ENCODE measurements at places on chromosomes 7 and 10.

- no peak for DNase-seq
These were observed 362.5 kb upstream of the PCDH15 start for GRCh38 chr10:55163388-55163979.

GRCh38 chr7:94635687-94636086, 20.2 kb downstream of the SGCE start:
- no peak for DNase-seq

DNA sequence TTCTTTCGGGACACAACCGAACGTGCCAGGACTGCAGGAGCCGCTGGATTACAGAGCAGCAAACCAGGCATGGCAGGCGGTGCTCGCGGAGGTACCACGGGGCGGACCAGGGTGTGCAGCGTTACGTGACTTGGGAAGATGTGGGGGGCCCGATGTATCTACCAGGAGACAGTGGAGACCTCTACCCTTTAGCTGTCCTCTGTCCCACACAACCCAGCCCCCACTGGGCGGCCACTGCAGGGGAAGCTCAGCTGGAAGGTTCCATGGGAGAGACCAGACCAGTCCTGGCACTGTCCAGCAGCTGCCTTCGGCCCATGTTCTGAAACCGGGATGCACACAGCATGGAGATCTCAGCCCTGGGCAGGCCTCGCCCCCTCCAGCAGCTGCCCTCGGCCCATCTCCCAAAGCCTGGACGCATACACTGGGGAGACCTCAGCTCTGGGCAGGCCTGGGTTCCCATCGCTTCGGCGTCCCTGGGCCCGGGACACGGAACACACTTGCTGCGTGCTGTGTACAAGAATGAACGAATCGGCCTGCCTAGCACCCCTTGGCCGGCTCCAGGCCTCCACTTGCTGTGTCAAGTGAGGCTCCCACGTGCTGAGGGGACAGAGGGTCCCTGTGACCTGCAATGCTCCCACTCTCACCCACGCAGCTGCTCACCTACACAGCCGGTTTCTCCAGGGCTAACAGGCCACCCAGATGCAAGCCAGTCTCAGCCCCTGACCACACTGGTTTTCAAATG, 177.4 kb downstream of the ELFN1 start:
- DNase-seq: no peak

DNA sequence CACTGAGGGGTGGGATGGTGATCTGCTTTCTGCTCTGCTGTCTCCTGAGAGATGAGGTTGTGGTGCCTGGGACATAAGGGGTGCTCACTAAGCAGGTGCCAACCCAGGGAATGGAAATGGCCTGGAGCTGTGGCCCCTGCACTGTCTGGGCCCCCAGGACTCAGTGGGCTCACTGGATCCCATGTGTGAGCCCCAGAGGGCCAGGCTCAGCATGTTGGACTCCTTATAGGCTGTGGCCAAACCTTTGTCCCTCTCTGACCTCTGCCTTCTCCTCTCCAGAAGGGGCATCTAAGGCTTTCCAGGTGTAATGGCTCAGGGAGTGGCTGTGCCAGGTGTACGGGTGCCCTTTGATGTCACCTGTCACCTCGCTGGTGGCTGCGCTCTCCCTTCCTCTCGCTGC, 56.4 kb downstream of the NEUROG3 start:
- no peak for DNase-seq

GRCh38 chr7:45224832-45225231, 67.2 kb downstream of the RAMP3 start:
- no peak for DNase-seq

GRCh38 chr7:100185726-100186125, 8.0 kb downstream of the STAG3 start:
- DNase-seq: no peak

DNA sequence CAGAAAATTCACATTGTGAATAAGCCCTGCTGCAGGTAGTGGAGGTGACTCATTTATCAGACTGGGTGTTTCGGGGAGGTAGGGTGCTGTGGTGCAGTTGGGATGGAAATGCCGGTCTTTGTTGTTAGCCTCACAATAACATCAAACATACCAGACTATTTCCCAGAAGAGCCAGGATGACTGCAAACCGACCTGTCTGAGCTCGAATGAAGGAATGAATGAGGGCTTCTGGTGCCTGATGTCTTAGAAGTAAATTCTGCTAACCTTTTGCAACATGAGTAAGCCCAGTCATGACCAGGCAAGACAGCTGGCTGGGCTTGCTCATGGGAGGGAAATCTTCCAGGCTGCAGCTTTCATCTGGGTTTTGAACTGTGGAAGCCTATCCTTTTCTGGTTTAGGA, 2.4 kb upstream of the VDAC2 start:
- DNase-seq: no peak

GRCh38 chr10:34941471-34942357, 126.6 kb upstream of the PARD3 start:
- no peak for DNase-seq

DNA sequence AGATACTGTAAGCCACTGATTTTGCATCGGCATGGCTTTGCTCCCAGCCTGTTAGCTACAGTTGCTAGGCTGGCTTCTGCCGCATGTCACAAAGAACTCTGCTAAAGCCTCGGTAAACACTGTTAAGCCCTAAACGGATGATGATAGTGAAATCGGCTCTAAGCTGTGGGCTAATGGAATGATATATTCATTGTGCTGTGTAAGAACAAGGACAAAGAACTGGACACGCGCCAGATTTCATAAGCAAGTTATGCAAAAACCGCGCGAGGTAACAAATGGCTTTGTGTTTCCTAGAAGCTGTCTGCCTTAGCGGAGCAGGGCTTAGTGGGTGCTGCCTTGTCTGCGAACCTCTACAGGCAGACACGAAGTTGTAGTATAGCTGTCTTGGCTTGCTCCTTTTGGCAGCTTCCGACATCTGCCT, 331.3 kb upstream of the COBL start:
- DNase-seq: no peak

- no peak for DNase-seq
These were observed 59.6 kb downstream of the BLNK start for GRCh38 chr10:96211764-96212163.

DNA sequence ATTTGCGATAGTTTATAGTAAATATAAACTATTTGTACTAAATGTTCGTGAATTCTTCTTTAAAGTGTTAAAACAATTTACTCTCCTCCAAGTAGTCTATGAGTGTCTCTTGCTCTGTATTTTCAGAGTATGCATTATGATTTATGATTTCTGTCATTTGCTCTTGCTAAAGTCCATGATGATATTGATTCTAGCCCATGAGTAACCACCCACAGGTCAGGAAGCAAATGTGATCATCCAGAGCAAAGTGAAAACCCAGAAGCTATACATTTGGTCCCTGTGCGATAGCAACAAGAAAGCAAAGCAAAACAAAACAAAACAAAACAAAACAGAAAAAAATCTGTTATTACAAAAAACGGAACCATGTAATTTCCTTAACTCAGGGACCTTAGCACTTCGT, 225.9 kb downstream of the HDAC9 start:
- no peak for DNase-seq

- no peak for DNase-seq
These were observed 6.5 kb downstream of the SVIL start for GRCh38 chr10:29628311-29628710.

- no peak for DNase-seq
These were observed 20.5 kb downstream of the DKK1 start for GRCh38 chr10:52334595-52334994.

- DNase-seq: no peak
These were observed 189.8 kb downstream of the DPP6 start for GRCh38 chr7:154241988-154242387.

DNA sequence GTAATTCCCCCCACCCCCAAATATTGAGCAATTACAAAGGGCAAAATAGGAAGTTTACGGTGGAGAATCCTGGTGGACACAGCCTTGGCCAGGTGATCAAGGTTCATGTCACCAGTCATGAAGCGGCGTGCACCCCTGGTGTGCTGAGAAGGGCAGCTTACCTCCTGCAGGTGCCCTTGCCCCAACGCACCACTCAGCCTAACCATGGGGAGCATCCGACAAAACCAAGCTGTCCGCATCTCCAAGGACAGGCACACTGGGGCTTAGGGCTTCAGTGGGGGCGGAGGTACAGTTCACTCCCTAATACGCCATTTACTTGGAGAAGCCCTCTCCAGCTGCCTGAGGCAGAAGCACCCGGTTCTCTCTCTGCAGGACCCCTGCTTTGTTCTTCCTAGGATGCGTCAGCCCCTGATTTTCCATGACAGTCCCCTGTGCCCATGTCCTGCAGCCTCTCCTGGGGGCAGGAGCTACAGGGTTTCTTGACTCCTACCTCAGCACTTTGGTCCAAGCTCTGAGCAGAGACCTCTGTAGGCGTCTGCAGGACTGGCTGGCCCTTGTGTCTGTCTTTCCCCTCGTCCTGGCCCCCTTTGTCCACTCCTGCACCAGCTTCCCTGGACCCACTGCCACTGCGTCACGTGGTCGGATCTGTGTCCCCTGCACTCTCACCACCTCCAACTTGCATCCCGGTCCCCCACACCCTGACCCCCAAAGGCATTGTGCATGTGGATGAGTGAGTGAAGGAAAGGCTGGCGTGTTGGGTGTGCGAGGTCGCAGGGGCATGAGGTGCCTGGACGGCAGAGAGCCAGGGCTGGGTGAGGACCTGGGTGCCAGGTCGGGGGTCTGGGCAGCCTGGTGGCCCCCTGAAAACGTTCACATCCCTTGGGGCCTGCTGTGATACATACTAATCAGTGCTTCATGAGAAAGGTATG, 113.7 kb downstream of the LHPP start:
- DNase-seq: no peak

- no peak for DNase-seq
These were observed 12.2 kb upstream of the GDF10 start for GRCh38 chr10:47287805-47288204.

- DNase-seq: no peak
These were observed 29.6 kb upstream of the ATXN7L1 start for GRCh38 chr7:105905910-105906568.

DNA sequence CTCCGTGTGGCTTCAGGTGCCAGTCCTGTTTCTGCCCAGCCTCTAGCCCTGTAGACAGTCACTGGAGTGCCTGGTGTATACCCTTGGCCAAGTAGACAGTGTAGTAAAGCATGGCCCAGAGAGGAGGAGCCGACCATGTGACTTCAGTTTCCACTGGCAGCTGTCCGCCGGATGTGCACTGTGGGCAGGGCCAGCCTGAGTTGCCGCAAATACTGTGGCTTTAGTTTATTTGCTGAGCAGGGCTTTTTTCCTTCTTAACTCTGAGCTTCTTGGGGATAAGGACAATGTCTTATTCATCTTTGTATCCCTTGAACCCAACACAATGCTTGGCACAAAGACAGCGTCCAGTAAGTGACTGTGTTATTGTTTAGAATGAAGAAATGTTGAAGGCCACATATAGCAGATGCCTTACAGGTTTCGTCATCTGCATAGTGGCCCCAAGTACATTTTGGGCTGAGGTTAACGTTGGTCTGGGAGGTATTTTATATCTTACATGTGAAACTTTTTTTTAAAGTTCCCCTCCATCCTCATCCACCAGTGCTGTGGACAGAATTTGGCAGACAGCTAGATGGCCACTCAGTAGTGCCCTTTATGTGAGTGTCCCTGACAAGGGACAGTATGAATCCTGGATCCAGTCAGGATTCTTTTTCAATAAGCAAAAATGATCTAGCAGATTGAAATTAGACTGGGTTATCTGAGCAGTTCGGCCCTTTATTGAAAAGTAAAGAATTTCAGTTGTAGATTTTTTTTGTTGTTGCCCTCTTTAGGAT, 40.6 kb downstream of the CYP17A1 start:
- peak; percentile 11 for DNase-seq

- no peak for DNase-seq
These were observed 20.3 kb upstream of the KLF6 start for GRCh38 chr10:3805201-3805790.

DNA sequence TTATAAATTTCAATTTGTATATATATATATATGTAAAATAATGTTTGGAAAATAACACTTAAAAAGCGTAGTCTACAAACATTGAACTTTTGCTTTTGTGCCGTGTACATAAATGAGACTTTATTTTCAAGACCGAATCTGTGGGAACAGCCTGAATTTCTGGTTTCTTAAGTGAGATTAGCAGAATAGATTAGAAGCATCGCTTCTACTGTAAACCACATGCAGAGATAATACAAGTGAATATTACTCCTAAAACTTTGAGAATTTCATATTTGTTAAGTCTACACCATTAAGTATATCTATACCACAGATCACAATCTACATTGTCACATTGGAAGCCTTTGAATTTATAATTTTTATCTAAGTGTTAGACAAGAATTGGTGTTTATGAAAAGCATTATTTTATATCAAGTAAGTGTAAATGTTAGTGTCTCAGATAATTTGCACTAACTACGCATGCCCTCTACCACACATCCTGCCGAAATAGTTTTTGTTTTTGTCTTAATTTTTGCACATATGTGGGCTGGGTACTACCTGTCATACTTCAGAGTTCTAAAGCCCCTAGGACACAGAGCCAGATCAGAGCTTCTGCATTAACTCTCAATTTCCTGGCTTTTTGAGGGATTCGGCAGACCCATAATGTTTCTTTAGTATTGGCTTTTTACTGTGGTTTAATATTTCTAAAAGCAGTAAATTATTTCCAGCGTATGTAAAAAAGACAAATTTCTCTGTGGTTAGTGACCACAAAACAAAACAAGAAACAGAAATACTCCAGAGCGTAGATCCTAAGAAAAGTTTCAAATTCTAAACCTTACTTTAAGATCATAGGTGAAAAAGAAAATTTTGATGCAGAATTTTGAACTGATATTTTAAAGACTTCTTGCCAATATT, 20.0 kb downstream of the TWIST1 start:
- DNase-seq: no peak

- no peak for DNase-seq
These were observed 646 bp downstream of the FAM13C start for GRCh38 chr10:59361663-59362143.

DNA sequence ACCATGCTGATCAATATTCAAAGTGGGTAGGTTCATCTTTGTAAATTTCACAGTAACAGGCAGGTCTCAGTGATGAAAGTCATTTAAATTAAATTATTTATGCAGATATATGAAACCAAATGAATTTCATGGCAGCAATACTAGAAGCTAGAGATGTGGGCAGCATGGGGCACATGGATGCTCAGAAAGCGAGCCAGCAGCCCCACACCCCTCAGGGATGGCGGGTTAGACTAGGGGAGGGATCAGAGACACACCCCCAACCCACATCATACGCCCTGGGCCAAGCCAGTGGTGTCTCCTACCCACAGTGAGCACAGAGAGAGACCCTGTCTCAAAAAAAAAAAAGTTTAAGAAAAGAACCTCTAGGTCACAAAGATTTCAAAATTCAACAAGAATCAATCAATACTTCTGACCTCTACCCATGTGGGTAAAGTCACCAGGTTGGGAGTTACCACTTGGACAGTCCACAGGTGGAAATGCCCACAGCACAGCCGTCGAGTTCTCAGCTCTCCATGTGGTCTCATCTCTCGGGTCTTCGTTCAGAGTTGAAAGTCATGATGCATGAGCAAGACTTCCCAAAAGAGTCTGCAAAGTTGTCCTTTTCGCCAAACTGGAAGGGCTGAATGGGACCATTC, 79.3 kb upstream of the PPP2R2D start:
- no peak for DNase-seq

- no peak for DNase-seq
These were observed 63.7 kb upstream of the ZPBP start for GRCh38 chr7:50156706-50157105.
